ENCODE measurements at places on chromosomes 3 and 15.

DNA sequence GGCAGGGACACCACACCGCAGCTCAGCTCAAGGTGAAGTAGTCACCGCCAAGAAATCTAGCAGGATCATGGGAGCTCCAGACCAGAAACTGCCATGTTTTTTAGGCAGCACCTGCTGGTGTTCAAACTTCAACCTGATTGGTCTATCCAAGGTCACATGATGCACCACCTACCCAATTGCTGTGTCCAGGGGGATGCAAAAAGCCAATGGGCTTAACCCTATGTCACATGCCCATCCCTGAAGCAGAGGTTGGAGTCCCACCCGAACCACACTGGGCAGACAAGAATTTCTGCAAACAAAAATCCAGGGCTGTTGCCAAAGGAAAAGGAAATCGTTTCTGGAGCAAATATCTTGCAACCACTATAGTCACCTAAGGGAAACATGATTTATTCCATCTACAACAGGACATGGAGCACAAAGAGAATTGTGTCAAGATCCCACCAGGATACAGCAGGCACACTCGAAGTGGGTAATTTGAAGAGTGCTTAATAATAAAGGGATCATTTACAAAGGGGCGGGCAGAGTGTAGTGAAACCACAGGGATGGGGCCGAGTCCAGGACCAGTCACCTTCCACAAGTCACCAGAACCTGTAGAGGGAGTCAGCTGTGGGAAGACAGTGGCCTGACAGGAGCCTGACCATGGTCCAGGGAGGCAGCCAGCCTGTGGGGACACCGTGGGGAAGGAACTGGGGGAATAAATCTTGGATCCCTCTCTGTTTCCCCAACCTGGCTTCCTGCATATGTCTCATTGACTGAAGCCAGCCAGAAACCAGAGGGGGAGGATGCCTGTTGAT, 34.2 kb upstream of the TSEN2 start:
- no peak for DNase-seq

- no peak for DNase-seq
These were observed 79.8 kb downstream of the PRICKLE2 start for GRCh38 chr3:64145438-64145837.

- DNase-seq = no peak
These were observed 9.4 kb downstream of the CILP start for GRCh38 chr15:65201918-65202317.

DNA sequence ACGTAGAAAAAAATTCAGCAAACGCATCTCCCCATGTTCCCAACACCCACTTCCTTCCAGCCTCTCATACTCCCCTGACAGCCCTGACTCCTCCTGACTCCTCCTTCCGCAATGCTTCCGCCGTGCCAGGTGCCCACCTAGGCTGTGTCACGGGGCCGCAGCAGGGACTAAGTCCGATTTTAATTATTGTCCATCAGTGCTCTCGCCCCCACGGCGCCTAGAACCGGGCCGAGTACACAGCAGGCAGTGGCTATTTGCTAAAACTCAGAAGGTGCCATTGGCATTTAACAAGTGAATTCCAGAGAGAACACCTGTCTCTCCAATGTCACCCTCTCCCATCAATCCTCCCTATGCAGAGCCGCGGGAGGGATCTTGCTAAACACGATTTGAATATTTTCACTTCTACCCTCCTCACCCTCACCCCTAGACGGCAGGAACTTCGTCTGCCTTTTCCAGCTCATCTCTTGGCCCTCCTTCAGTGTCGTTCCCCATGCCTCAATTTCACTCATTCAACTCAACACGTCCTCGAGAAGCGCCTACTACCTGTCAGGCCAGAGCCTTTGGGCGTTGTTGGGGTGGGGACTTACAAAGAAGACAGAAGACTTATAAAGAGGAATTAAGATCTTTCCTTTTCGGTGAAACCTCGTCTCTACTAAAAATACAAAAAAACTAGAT, 11.5 kb upstream of the SHF start:
- peak; percentile 34 for DNase-seq

DNA sequence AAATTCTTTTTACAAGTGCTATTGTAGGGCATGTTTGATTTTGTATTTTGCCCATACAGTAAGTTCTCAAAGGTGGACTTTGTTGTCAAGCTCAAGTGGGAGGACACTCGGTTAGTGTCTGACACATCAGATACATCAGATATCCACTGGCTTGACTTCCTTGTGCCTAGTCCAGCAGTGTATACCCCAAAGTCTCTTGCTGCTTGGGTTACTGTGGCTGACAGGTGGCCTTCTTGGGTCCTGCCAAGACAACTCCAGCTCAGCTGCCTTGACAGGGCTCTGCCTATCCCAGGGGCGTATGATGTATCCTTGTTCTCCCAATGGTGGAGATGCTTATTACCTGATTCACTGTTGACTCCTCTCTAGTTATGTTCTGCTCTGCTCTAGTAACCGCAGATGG, 214.9 kb downstream of the CBLB start:
- no peak for DNase-seq

- DNase-seq = no peak
These were observed 142.8 kb downstream of the CNTN6 start for GRCh38 chr3:1235526-1236120.

DNA sequence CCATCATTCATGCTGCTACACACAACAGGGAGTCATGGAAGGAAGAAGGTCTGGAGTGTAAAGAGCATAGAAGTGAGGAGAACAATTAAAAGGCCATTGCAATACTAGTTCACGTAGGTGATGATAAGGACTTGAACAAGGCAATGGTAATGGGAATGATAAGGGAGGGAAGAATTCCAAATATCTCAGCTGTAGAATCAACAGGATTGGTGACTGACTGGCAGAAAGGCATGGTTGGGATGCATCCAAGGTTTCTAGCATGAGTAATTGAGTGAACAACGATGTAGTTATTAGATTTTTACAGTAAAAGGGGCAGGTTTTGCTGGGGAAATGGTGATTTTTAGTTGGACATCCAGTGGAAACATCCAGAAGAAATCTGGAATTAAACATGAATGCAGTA, 2.4 kb upstream of the SEC62 start:
- DNase-seq = no peak

DNA sequence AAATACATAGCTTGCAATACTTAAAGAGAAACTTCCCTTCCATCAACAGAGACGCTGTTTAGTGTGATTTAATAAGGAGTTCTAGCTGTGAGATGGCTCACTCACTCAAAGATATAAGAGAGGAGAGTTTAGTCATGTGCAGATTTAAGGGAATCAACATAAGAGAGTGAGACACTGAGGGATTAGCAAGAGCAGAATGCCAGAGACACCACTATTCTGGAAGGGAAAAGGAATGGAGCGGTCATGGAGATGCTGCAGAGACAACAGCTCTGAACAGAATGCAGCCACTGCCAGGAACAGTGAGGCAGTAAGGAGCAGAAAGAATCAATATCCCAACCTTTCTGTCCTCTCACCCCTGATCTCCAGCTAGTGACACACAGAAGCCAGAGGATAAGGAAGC, 248.8 kb downstream of the MBNL1 start:
- no peak for DNase-seq

DNA sequence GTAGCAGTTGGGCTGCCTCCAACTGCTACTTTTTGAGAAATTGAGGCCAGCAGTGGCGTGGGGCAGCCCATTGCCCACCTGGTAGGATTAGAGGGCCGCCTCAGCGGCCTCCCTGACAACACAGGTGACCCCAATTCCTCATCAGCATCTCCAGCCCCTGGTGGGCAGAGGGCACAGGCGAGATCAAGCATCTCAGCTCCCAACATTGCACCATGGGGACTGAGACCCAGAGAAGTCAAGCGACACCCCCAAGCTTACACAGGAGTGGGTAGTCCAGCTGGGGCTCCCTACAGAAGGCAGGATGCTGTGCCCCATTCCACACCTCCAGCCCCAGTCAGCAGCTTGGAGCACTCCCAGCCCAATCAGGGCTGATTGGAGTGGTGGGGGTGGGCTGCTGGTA, 228 bp upstream of the H1-8 start:
- no peak for DNase-seq

DNA sequence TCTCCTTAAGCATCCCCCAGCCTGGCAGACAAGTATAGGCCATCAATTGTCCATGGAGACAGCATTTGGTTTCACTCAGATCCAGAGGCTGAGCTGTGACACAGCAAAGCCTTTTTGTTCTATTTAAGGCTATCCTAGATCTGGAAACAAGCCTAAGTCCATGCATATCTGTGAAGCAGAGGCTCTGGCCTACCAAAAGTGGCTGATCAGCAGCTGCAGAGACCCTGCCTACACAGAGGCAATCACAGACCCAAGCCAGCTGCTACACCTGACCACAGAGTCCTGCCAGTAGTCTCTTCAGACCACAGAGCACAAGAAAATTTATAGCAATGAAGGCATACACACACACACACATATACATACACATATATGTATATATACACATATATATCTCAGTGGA, 501.7 kb upstream of the ARPP21 start:
- no peak for DNase-seq

DNA sequence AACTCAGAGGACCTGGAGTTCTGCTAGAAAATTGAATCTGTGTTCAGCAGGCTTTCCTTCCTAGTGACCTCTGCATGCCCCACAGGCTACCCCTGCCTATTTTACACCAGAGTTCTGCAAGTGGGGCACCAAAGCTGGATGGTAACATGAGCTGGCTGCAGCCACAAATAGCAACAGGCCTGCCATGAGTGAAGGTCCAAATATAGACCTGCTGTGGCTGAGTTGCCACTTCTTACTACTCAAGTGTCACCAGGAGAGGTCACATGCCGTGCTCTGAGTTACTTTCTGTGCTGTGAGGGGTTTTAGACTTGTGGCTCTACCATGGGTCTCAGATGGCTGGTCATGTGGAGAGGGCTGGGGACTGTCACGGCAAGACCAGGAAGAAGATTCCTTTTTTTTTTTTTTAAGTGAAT, at the start of gene FSD2:
Gene FSD2 (minus strand): TSS at position 76 of the 413 bp plus-strand sequence. CDS start 18,679 bp downstream, outside the sequence.
- no peak for DNase-seq

- DNase-seq = peak; percentile 11
These were observed 14.8 kb downstream of the MYL3 start for GRCh38 chr3:46848271-46849044.

GRCh38 chr3:161851941-161852566, 355.4 kb downstream of the OTOL1 start:
- peak; percentile 3 for DNase-seq

- no peak for DNase-seq
These were observed 7.5 kb downstream of the MPI start for GRCh38 chr15:74897300-74897701.

- DNase-seq = no peak
These were observed 123.6 kb upstream of the GALNT15 start for GRCh38 chr3:16050641-16051467.

All from hematopoietic multipotent progenitor cell treated with erythropoietin and hydrocortisone succinate and interleukin-3 and kit ligand, for 15 days (in vitro differentiated cells).